GM19239 (cell line): ENCODE measurements at places on chromosomes 7 and 10.

- DNase-seq, result no peak
These were observed 503.9 kb downstream of the DNAJB9 start for GRCh38 chr7:109073543-109073942.

DNA sequence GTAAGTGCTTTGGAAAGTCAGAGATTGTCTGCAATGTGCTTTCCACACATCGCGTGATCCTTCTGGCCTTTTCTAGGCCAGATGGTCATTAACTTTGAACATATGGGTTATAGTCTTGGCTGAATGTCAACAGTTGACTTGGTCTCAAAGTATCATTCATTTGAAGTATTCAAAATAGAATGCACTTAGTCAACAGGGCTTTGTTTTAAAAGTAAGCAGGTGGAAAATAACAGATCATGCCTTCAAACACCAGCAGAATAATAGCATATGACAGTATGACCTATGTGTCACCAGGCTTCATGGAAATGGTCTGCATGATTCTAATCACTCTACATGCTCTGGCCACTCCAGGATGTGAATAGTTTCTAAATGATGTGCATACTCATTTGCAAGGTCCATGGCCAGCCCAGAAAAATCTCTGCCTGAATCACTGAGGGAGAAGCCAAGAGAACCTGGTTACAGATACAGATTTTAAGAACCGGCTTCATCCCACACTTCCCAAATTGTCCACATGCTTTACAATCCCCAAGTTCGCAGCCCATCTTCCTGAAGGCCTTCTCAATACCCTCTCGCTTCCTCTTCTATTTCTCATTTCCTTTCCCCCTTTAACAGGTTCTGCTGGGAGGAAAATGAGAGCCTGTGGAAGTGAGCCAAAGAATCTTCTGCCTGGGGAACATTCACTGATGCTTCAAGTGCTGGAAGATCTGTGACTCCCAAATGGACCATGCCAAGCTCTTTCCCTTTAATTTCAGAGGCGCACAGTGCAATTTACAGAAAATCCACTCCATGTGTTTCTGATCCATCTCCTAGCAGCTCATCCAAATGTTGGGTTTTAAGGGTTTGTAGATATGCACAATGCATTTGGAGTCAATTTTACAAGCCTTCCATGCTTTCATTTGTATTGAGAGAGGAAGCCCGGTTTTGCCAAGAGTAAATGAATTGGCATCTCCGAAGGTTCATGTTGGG is 122.8 kb upstream of the GDF10 start:
- DNase-seq, result no peak

DNA sequence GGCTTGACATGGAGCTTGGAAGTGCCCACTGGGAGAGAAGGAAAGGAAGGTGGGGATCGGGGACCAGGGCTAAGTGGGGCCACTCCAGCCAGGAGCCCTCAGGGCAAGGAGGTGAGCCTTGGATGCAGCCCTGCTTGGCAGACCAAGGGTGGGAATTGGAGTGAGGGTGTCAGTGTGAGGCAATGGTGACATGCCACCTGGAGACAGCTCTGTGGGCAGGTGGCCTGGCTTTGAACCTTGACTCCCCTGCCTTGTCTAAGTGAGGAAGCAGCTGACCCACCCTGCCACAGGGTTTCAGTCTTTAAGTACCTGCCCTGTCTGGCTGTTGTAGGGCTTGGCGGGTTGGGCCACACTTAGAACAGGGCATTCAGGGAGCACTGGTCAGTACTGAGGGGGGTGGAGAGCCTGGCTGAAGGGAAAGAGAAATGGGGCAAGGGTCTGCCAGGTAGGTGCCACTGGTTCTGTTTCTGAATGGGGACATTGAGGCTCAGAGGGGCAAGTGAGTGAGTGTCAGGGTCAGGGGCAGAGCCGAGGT is 4.8 kb downstream of the RAMP3 start:
- DNase-seq, result no peak

- DNase-seq, result no peak
These were observed 1.3 kb downstream of the ADAM22 start for GRCh38 chr7:87935384-87935706.

DNA sequence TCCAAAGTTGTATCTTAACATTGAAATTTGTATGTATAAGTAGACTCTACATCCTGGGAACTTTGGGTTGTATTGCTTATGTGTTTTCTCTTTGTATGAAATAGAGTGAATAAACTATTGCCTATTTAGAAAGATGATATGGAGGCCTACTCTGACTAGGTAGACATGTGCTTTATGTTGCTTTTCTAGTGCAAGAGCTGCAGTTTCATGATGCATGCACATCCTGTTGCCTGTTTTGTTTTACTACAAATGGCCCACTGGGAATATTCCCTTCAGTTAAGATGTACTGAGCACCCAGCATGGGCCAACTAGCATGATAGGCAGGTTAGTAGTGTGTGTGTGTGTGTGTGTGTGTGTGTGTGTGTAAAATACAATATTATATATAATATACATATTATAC is 282.1 kb upstream of the LRGUK start:
- DNase-seq, result no peak

DNA sequence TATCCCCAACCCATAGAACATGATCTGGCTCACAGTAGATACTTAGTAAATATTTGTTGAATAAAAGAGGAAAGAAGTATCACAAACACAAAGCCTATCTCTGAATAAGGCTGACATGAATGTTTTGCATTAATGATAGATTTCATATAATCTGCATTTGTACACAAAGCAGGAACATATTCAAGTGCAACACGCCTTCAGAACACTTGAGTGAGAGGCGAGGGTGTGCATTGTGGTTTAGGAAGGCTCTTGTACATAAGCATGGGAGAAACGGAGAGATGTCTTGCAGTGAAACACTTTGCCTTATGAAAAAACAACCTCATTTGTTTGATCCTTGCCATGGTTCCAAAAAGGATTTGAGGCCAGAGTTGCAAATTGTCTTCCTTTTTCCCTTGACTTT is 14.1 kb upstream of the SFMBT2 start:
- no peak for DNase-seq
